ENCODE measurements at places on chromosomes 6 and 20. TPM values are rescaled to one million over a fixed set of nuclear protein-coding genes. Genes with fewer than 3 reads are reported as not detected.

DNA sequence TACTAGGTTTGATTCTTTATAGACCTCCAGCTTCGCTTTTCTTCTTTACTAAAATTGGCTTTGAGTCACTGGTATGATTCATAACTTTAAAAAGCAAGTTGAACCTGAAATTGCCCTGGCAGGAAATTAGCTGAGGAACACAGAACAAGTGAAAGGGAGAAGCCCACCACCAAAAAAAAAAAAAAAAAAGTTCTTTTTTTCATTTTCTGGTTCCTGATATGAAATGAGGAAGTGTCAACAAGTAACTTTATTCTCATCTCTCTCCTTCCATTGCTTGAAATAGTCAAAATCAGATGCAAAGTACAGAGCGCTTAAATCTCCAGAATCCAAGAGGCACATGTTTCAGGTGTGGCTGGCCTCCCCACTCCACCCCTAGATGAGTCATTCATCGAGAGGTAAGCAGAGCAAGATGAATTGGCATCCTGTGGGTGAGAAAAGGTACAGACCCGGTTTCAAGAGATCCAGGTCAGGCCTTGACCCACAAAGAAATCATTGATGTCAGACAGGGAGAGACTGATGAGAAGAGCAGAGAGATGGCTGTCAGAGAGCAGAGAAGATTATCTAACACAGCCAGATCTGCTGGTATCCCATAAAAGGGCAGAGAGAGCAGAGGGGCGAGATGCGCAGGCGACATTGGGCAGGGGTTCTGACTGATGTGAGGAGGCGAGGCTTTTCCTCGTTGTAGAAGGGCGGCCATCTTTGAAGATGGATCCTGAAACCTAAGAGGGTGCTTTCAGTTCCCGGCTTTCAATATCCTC lies 54.8 kb upstream of the MBOAT1 start:
- DNase-seq, result no peak

The NT5E gene
- 15.4 TPM for total RNA-seq

DNA sequence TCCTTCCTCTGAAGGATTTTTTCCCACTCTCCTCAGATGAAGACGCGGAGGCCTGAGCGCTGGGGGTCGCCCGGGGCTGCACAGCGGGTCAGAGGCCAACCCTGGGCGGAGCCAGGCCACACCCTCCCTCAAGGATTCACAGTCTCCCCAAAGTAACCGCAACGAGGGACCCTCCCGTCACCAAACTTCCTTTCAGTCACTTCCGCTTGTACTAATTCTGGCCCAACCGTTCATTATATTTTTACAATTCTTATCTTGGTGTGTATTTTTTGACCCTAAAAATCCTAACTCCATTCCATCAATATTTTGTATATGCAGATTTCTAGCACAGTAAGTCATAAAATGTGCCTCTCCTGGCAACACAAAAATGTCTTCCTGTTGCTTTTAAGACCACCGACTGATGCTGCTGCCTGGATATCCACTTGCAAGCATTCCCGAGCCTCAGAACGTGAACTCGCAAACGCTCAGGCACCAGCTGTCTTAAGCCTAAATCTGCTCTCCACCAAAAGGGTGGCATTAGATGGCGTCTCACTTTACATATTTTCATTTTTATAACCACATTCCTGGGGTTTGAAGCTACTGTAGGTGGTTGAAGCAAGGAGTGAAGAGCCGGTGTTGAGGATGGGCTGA lies 128.0 kb downstream of the DLL1 start:
- DNase-seq, result no peak

The FOXS1 gene
- not detected for total RNA-seq

DNA sequence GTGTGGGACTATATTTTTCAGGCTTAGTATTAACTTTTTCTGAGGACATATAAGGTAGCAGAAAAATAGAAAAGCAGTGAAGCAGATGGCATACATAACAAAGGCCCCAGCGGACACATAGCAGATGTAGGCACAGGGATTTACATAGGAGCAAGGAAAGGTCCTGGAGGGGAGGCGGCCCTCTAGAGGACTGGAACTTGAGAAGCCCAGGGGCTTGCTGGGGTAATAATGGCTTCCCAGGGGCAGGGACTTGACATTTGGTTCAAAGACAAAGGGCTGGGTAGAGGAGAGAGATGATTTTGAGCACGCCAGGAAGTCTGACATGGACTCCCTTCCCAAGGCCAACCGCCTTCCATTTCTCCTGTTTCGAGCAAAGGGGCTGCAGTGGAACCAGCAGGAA lies 31.7 kb upstream of the OSTM1 start:
- no peak for DNase-seq

GRCh38 chr20:37669773-37670236 lies 24.0 kb upstream of the CTNNBL1 start:
- no peak for DNase-seq

DNA sequence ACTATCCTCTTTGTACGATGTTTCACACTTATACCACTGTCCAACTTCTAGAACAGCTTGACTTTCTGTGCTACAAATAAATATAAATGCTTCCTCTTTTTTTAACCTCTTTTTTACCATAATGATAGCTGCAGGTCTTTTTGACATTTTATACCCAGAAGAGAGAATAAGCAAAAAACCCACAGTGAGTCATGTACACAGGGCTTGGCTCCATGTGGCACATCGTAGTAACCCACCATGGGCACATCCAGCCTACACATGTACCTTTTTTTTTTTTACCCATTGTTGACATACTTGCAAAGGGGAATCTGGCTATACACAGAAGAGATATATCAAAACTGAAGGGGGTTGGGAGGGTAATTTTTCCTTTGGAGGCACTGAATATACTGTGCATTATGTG lies 59.5 kb upstream of the RSPO3 start:
- no peak for DNase-seq

- no peak for DNase-seq
These were observed 332.3 kb upstream of the MARCKS start for GRCh38 chr6:113524826-113525225.

DNA sequence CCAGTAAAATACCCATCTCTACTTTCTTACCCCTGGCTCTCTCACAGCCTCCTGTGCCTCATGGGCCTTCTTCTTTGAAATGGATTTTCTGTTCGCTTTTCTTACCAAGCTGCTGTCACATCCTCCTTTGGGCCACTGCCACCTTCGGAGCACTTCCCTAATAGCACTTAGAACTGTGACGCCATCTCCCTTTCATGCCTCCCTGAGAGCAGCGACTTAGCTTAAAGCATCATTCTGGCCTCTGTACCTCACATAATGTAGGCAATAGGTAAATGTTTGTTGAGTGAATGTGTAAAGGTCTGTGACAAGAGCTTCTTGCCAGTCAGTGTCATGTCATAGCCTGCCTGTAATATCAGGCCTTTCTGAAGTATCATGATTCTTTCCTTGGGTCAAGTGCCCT lies 78.8 kb downstream of the ADGRG6 start:
- DNase-seq, result no peak

The OOEP gene
- total RNA-seq, result not detected

DNA sequence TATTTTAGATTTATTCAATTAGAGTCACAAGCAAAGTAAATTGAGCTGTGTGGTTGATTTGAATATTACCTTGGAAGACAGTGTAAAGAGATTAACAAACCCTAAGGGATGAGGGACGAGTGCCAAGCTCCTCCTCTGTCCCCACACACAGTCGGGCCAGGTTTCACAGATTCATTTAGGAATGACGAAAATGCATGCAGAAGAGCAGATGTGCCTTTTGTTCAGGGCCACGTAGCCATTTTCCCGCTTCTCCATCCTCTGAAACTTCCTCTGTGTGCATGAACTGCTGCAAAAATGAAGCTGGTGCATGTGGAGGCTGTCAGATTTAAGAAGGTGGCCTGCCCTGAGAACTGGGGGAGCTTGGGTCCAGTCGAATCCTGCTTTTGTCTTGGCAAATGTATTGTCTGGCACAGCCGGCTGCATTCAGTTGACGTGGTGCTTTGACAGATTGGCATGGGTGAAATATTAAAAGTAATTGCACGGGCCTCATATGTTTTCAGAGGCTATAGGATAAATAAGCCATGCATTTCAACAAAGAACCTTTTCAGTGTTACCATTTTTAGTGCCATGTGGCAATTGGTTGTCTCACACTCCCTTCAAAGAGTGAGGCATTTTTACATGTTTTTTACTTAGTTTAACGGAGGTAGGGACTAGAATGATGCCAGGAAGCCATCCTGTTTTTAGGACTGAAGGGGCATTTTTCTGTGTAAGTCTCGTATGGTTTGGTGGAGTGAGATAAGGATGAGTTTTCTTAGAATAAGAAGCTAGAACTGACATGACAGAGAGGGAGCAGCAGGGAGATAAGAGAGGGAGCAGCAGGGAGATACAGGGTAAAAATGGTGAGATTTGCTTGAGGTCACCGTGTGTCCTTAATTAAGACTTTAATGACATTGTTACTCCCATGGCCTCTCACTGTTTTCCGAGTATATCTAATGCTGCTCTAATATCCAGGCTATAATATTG lies 361.1 kb downstream of the NRN1 start:
- DNase-seq, result no peak

The CYP24A1 gene
- not detected for total RNA-seq

The PRPH2 gene
- total RNA-seq, result not detected
